ENCODE measurements at places on chromosomes 2 and 18. TPM values are rescaled to one million over a fixed set of nuclear protein-coding genes. Genes with fewer than 3 reads are reported as not detected.

The UGT1A5 gene
- not detected for total RNA-seq

The ELOA2 gene
- not detected for total RNA-seq

The COLEC12 gene
- total RNA-seq, result 54.9 TPM

The SPDYA gene
- 0.86 TPM for total RNA-seq

The PPP4R3B gene
- total RNA-seq, result 55.4 TPM

The HOXD12 gene
- not detected for total RNA-seq

The RAPH1 gene
- total RNA-seq, result 48.4 TPM

The MROH2A gene
- not detected for total RNA-seq

The ASAP2 gene
- 31.3 TPM for total RNA-seq

The SLC11A1 gene
- total RNA-seq, result 28.8 TPM

The PRLH gene
- not detected for total RNA-seq

The MPP4 gene
- 0.56 TPM for total RNA-seq

The CAPN14 gene
- total RNA-seq, result 0.09 TPM

The C2orf80 gene
- total RNA-seq, result not detected

The GALNT5 gene
- 0.19 TPM for total RNA-seq

The CHRNA1 gene
- total RNA-seq, result not detected
